ENCODE measurements at places on chromosomes 5 and 9. TPM values are rescaled to one million over a fixed set of nuclear protein-coding genes. Genes with fewer than 3 reads are reported as not detected.

Gene PCDHAC1
- total RNA-seq, result under 0.01 TPM

Gene SUSD1
- 26.1 TPM for total RNA-seq

Gene IFNA21
- total RNA-seq, result not detected

Gene FOXD4L5
- total RNA-seq, result not detected

Gene TEX48
- total RNA-seq, result not detected

Gene ACOT12
- not detected for total RNA-seq

Gene GFPT2
- 14.2 TPM for total RNA-seq

Gene ARL14EPL
- not detected for total RNA-seq

Gene PCA3
- total RNA-seq, result not detected

Gene CLTA
- total RNA-seq, result 341 TPM

Gene C1QTNF2
- not detected for total RNA-seq

Gene CLK4
- 3.9 TPM for total RNA-seq

Gene BASP1
- 73.3 TPM for total RNA-seq

Gene KIF4B
- not detected for total RNA-seq

Gene SLC46A2
- not detected for total RNA-seq

Gene CFAP90
- total RNA-seq, result 2.2 TPM

Gene BAAT
- 0.13 TPM for total RNA-seq

Gene C9orf50
- total RNA-seq, result 0.16 TPM

Gene PDE8B
- not detected for total RNA-seq

Gene IQGAP2
- 1.5 TPM for total RNA-seq

Gene EIF4E1B
- not detected for total RNA-seq

Gene OR13C4
- not detected for total RNA-seq

Gene PLEKHG4B
- total RNA-seq, result 0.51 TPM

Gene PCDHGA3
- total RNA-seq, result 0.65 TPM

Gene HBEGF
- total RNA-seq, result 26.5 TPM

Measured in mesangial cell (primary cell).